Prostate gland (tissue), 2 donors: ENCODE measurements at places on chromosomes 5 and 9. TPM values are rescaled to one million over a fixed set of nuclear protein-coding genes. Genes with fewer than 3 reads are reported as not detected.

DNA sequence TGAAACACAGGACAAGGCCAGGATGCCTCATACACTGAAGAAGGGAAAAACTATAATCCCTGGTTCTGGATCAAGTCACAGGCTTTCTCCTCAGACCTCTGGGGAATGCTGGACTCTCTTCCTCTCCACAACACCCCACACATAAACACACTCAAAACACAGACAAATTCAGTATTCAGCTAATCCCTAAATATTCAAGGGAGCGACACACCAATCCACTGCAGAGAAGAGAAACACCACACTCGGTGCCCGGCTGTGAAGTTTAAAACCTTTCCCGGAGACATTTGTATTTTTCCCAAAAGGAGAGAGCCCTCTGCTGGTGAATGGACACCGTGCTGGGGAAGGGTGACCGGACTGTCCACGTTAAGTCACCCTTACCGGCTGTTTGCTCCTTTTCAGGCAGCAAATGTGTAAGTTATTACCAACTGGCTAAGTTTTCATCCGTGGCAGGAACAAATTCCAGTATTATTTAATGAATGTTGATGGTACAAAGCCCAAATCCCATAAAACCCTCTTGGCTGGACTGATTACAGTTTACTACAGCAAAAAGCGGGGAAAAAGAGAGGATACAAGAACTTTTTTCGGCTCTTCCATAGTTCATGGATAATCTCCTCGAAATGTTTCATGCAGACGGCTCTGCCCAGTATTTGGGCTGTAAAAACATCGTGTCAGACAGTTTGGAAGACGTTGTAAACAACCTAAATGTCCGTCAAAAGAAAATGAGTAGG lies 130.9 kb upstream of the SLC30A5 start:
- no peak overlapping the region for H3K4me3 ChIP-seq
- H3K27me3 ChIP-seq: no peaks in the 10 kb centered on the region
- H3K36me3 ChIP-seq: no peaks in the 10 kb centered on the region
- peak overlapping the region; percentile 57 for H3K27ac ChIP-seq
- peak; percentile 68 for DNase-seq

DNA sequence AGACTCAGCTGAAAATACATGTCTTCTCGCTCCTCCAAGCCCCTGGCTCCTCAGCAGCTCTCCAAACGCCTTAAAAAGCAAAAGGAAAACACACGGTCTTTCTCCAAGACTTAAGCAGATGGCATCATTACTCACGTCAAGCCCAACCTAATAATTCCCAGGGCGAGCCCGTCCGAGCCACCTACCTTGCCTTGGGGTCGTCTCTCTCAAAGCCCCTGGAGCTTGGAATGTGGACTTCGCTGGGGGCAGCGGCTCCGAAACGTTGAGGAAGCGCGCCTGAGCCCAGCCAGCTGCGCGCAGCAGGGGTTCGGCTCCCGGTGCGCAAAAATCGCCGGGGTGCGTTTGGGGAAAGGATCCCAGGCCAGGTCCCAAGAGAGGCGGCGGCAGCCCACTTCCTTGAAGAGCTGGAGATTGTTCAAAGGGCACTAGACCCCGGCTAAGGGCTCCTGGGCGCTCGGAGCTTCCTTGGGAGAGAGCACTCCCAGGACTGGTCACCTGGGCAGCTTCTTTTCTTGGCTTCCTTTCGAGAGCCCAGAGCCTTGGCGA lies 395 bp downstream of the DRD1 start:
- no peaks in the 10 kb centered on the region for H3K27me3 ChIP-seq
- H3K36me3 ChIP-seq: no peaks in the 10 kb centered on the region
- peak overlapping the region; percentile 16 for H3K27ac ChIP-seq
- H3K4me3 ChIP-seq: peak overlapping the region; percentile 29
- H3K4me1 ChIP-seq: no peaks in the 10 kb centered on the region
- no peak for DNase-seq

- no peak overlapping the region for H3K4me3 ChIP-seq
- peaks cover 25% of the 10 kb centered on the region for H3K36me3 ChIP-seq
- DNase-seq: no peak
- H3K27me3 ChIP-seq: no peaks in the 10 kb centered on the region
- no peak overlapping the region for H3K27ac ChIP-seq
Observed at GRCh38 chr9:133099726-133100505, 21.1 kb downstream of the RALGDS start.

GRCh38 chr5:146026307-146027010 lies 78.9 kb downstream of the PLAC8L1 start:
- no peak overlapping the region for H3K27ac ChIP-seq
- H3K4me3 ChIP-seq: no peak overlapping the region
- H3K27me3 ChIP-seq: no peaks in the 10 kb centered on the region
- H3K4me1 ChIP-seq: no peaks in the 10 kb centered on the region
- H3K36me3 ChIP-seq: no peaks in the 10 kb centered on the region

- no peak overlapping the region for H3K4me3 ChIP-seq
- DNase-seq: no peak
- no peaks in the 10 kb centered on the region for H3K27me3 ChIP-seq
Observed at GRCh38 chr9:15403155-15403554, 19.5 kb upstream of the SNAPC3 start.

- H3K36me3 ChIP-seq: no peaks in the 10 kb centered on the region
- no peaks in the 10 kb centered on the region for H3K27me3 ChIP-seq
- DNase-seq: no peak
- no peak overlapping the region for H3K4me3 ChIP-seq
- H3K4me1 ChIP-seq: no peaks in the 10 kb centered on the region
Observed at GRCh38 chr9:80509358-80509757, 937.6 kb downstream of the TLE4 start.

DNA sequence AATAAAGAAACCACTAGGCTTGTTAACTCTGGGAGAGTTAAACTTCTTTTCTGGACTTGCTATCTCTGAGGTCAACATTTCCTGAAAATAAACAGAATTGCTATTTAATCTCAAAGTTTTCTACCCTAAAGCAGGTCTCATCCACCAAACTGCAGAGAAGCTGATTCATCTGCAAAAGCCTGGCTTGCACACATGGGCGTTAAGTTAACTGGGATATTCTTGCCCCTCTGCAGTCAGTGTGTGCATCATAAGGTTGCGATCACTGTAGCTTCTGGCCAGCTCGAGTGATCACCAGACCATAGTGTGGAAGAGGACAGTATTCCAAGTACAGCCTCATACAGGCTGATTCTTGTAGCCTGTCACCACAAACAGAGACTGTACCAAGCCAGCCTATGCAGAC lies 99.2 kb downstream of the SPOCK1 start:
- H3K4me1 ChIP-seq: no peaks in the 10 kb centered on the region
- H3K27me3 ChIP-seq: no peaks in the 10 kb centered on the region
- H3K36me3 ChIP-seq: no peaks in the 10 kb centered on the region
- DNase-seq: no peak

- H3K36me3 ChIP-seq: no peaks in the 10 kb centered on the region
- H3K27ac ChIP-seq: no peak overlapping the region
- no peak for DNase-seq
- H3K4me1 ChIP-seq: no peaks in the 10 kb centered on the region
Observed at GRCh38 chr5:156591631-156592030, 258.5 kb upstream of the PPP1R2B start.

DNA sequence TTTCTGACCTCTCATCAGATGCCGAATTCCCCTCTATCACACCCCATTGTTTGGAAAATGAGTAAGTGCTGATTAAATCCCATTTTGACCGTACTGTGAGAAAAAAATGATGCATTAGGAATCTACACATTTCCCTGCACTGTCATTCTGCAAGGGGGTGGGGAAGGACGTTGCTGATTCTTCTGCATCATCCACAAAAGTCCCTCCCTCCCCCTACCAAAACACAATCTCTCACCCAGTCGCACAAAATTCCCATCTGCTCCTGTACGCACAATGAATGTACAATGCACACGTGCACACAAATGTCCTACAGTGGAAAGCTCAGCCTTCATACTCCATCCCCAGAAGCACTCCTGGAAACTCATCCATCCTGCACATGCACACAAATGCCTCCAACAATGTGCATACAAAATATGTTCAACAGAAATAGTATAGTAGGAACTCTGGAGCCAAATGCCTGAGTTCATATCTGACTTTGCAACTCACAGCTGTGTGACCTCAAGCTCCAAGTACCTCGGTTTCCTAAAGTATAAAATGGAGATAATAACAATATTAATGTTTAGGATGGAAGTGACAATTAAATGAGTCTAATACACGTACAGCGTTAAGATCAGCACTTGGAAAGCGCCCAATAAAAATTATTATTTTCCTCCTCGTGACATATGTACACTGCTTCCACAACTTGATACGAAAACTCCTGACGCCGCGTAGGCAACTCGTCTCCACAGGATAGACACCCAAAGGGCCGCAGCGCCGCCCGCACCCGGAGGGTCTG lies 809 bp downstream of the TNIP1 start:
- peak overlapping the region; percentile 77 for H3K4me3 ChIP-seq
- H3K4me1 ChIP-seq: no peaks in the 10 kb centered on the region
- peak; percentile 53 for DNase-seq
- H3K27me3 ChIP-seq: no peaks in the 10 kb centered on the region
- no peaks in the 10 kb centered on the region for H3K36me3 ChIP-seq

DNA sequence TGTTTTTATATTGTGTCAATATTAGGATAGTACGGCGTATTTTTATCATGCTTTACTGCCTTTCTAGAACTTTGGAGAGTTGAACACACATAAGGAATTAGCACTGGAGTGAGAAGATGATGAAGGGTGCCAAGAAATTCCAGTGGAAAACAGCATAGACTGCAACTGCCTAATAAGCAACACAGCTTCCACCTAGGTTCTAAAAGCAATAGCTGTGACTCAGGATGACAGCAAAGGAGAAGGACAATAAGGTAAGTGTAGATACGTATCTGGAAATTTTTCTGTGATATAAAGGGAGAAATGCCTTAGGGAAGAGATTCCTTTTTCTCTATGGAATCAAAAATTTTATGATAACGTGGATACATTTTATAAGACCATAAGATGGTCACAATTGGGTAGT lies 7.4 kb downstream of the PTPRD start:
- no peak for DNase-seq
- H3K27me3 ChIP-seq: no peaks in the 10 kb centered on the region
- H3K4me3 ChIP-seq: no peak overlapping the region
- no peak overlapping the region for H3K27ac ChIP-seq

DNA sequence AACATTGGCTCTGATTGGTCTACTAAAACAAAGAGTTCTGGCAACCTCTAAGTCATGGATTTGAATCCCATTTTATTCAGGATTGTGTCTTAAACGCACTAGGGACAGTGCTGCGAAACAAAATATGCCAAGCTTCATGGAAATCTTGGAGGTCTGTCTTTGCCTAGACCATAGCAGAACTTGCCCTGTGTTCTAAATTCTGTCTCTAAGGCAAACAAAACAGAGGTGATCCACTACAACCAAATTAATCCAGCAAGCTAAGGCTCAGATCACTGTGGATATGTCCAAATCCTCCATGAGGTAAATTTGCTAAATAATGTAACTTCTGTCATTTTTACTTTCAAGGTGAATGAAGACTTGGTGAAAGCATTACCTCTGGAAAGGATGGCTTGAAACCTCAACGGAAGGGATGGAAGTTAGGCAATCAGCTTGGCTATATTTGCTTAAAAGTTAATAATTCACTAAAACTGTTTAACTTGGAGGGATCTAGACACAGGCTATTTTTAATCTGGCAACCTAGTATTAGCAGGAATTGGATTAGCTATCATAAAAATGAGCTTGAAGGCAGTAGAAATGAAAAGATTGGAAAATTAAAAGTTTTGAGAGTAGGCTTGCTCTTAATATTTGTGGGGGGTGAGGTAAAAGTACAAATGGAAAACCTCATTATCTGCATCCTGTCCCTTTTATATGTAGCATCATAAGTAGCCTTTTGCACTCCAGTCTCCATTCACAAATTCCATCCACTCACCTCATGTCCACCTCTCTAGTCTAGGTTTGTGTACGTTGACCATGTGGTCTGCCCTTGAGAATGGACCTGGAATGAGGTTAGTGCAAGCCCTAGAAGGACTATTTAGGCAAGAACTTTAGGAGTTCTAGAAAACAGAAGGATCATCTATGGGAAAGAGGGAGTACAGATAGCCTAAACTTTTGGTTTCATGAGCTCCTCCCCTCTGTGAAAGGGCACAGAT lies 176.2 kb downstream of the SMC2 start:
- H3K4me3 ChIP-seq: no peak overlapping the region
- H3K27ac ChIP-seq: no peak overlapping the region

- peaks cover 4% of the 10 kb centered on the region for H3K36me3 ChIP-seq
- no peaks in the 10 kb centered on the region for H3K27me3 ChIP-seq
- no peak overlapping the region for H3K4me3 ChIP-seq
- H3K4me1 ChIP-seq: no peaks in the 10 kb centered on the region
Observed at GRCh38 chr5:176658817-176659511, 11.7 kb downstream of the TSPAN17 start.

GRCh38 chr9:125558453-125559092 lies 148.4 kb downstream of the MAPKAP1 start:
- no peaks in the 10 kb centered on the region for H3K4me1 ChIP-seq
- H3K27me3 ChIP-seq: no peaks in the 10 kb centered on the region
- no peak overlapping the region for H3K27ac ChIP-seq
- no peaks in the 10 kb centered on the region for H3K36me3 ChIP-seq
- peak; percentile 59 for DNase-seq

GRCh38 chr5:2382776-2383697 lies 368.4 kb downstream of the IRX2 start:
- no peaks in the 10 kb centered on the region for H3K36me3 ChIP-seq
- no peaks in the 10 kb centered on the region for H3K27me3 ChIP-seq
- H3K27ac ChIP-seq: no peak overlapping the region
- H3K4me1 ChIP-seq: no peaks in the 10 kb centered on the region

GRCh38 chr9:30932226-30932625 lies 1452.2 kb upstream of the ACO1 start:
- H3K36me3 ChIP-seq: no peaks in the 10 kb centered on the region
- no peaks in the 10 kb centered on the region for H3K27me3 ChIP-seq
- no peak for DNase-seq
- no peaks in the 10 kb centered on the region for H3K4me1 ChIP-seq
- H3K4me3 ChIP-seq: no peak overlapping the region

DNA sequence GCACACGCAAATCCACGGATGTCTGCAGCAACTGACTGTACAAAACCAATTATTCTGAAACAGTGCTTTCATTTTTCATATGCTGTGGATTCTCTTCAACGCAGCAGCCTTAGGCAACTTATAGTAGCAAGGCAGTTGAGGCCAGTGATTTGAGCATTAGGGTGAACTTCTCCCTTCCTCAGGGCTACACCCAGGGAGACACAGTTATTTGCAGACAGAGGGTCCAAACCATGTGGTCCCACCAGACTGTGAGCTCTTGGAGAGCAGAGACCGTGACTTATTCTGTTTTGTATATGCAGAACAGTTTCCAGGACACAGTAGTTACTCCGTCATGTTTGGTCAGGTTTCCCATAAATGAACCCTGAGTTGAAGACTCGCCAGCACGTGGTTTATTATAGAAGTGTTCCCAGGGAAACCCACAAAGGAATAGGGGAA lies 19.0 kb upstream of the WHRN start:
- no peak overlapping the region for H3K4me3 ChIP-seq
- no peaks in the 10 kb centered on the region for H3K4me1 ChIP-seq
- H3K36me3 ChIP-seq: no peaks in the 10 kb centered on the region
- no peak overlapping the region for H3K27ac ChIP-seq
- H3K27me3 ChIP-seq: no peaks in the 10 kb centered on the region

- H3K36me3 ChIP-seq: no peaks in the 10 kb centered on the region
- H3K27ac ChIP-seq: no peak overlapping the region
- no peak for DNase-seq
- H3K4me3 ChIP-seq: no peak overlapping the region
- no peaks in the 10 kb centered on the region for H3K4me1 ChIP-seq
Observed at GRCh38 chr5:26386532-26386931, 651.9 kb downstream of the CDH9 start.

Gene CTXN3
- total RNA-seq: not detected

Gene RNF180
- 18.0 TPM for total RNA-seq

Gene FCN2
- not detected for total RNA-seq

Gene SERF1A
- total RNA-seq: 21.2 TPM
